ENCODE measurements at places on chromosomes 12 and 14.

- no peak for DNase-seq
Observed at GRCh38 chr14:55577229-55577628, 2.8 kb upstream of the KTN1 start.

- no peak for DNase-seq
Observed at GRCh38 chr12:12366701-12367481, 10.0 kb downstream of the BORCS5 start.

DNA sequence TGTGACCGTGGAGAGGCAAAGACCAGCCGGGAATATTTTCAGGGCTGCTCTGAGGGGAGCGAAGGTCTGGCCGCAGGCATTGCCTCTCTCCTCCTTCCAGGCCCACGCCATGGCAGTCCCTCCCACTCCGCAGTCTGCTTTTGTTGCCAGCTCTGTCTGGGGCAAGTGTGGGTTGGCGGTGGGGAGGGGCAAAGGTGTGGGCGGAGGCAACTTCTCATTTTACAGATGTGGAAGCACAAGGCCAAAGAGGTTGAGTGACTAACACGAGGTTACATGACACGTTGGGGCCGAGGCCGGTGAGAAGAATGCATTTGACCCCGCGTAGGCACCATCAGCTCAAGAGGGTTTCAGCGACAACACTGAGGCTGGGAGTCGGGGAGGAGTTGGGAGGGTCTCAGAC lies 6.1 kb upstream of the FAIM2 start:
- DNase-seq, result no peak

DNA sequence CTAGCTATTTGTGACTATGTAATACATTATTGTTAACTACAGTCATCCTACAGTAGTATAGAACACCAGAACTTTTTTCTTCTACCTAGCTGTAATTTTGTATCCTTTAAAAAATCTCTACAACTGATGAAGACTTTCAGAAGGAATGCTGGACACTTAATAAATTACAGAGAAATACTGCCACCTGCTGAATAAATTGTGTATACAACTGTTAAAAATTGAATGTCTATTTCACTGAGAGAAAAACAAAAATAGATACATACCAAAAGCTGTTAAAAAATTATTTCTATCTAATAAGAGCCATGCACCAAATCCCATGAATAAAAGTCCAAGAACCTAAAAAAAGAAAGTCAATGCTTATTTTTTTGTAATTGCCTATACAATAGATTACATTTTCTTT lies 6.6 kb downstream of the TSPAN19 start:
- DNase-seq, result no peak

GRCh38 chr14:74426202-74426582 lies at the start of gene SYNDIG1L:
Gene SYNDIG1L, minus strand, starts transcription at chr14:74426210. Its CDS starts 16,466 bp downstream, at chr14:74409744.
- DNase-seq, result no peak

DNA sequence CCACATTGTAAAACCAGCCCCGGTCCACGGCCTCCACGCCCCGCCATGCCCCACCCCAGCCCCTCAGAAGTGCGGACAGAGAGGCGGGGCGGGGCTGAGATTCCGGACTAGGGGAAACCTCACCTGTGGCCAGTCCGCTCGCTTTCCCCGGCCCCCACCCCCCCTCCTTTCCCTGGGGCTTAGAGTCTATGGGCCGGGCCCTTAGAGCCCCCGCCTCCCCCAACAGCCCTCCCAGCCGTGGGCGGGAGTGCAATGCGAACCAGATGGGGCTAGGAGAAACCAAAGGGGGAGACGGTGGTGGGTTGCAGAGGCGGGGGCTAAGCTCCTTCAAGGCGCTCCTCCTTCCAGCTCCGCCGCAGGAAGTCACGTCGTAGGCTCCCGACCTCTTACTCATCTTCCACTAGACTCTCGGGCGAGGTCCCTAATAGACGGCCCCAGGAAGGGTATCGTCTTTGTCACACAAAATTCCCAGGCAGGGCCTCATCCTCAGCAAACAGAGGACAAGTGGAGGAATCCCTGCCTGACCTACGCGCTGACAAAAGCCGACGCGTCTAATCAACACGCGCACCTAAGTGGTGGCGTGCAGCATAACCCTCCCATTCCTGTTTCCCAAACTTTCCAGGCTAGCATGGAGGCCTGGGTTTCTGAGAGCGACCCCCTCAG lies 1.1 kb upstream of the NAB2 start:
- peak; percentile 58 for DNase-seq
